Activated naive CD8-positive, alpha-beta T cell treated with anti-CD3 and anti-CD28 coated beads, Interleukin-2, amount 10 ng/mL, durations not matched to agents 7 days and 5 days (primary cell): ENCODE measurements at places on chromosomes 3 and 15. TPM values are rescaled to one million over a fixed set of nuclear protein-coding genes. Genes with fewer than 3 reads are reported as not detected.

CELSR3 gene
- 15.6 TPM for total RNA-seq

SPINT1 gene
- total RNA-seq, result 6.6 TPM

DVL3 gene
- total RNA-seq, result 41.0 TPM

MORC1 gene
- not detected for total RNA-seq

GNAT1 gene
- total RNA-seq, result not detected

GRCh38 chr15:74180881-74181602 is 7.5 kb downstream of the ISLR start:
- no peak for DNase-seq

DNA sequence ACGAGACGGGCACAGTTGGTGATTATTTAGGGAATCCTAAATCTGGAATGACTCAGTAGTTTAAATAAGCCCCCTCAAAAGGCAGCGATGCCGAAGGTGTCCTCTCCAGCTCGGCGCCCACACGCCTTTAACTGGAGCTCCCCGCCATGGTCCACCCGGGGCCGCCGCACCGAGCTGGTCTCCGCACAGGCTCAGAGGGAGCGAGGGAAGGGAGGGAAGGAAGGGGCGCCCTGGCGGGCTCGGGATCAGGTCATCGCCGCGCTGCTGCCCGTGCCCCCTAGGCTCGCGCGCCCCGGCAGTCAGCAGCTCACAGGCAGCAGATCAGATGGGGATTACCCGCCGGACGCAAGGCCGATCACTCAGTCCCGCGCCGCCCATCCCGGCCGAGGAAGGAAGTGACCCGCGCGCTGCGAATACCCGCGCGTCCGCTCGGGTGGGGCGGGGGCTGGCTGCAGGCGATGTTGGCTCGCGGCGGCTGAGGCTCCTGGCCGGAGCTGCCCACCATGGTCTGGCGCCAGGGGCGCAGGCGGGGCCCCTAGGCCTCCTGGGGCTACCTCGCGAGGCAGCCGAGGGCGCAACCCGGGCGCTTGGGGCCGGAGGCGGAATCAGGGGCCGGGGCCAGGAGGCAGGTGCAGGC is 318.0 kb downstream of the FGF12 start:
- DNase-seq, result peak; percentile 41

DNA sequence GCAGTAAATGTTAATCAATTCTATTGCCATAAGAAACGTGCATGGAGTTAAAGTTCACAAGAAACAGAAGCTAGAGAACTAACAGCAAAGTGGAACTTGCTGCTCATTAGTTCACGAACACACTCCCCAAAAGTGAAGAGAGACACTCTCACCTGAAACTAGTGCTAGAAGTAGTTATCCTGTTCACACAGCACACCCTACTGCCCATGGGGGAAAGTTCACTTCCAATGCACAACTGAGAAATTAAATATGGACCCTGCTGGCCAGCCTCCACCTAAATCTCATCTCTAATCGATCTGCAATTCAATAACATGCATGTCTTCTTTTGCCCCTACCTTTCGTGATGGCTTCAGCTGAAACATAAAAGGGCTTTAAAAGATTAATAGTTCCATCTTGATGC is 39.4 kb upstream of the FRMD4B start:
- DNase-seq, result no peak

- no peak for DNase-seq
Observed at GRCh38 chr3:184953401-184953800, 141.4 kb downstream of the VPS8 start.
